ENCODE measurements at places on chromosomes 1 and 21.

DNA sequence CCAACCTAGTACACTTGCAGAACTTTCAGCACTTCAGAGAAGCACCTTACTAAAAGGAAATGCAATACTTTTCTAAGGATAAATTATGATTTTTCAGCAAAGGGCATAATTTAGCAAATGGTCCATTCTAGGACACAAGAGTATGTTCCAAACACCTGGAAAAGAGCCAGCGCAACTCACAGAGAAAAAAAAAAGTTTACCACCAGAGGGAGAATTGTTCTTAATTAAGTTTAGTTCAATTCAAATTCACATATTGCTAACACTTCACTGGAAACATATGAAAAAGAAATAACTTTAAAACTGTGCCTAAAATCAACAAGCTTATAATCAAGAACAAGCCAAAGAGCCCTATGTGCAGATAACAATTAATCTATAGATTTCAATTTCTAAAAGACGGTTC is 338.1 kb downstream of the SEC16B start:
- DNase-seq: no peak

- no peak for DNase-seq
These were observed 36.2 kb upstream of the LRRC8C start for GRCh38 chr1:89596698-89597097.

GRCh38 chr1:108962681-108963051 is 618 bp downstream of the CLCC1 start:
- no peak for DNase-seq

- no peak for DNase-seq
These were observed 31.1 kb downstream of the RUNX3 start for GRCh38 chr1:24898909-24899439.

DNA sequence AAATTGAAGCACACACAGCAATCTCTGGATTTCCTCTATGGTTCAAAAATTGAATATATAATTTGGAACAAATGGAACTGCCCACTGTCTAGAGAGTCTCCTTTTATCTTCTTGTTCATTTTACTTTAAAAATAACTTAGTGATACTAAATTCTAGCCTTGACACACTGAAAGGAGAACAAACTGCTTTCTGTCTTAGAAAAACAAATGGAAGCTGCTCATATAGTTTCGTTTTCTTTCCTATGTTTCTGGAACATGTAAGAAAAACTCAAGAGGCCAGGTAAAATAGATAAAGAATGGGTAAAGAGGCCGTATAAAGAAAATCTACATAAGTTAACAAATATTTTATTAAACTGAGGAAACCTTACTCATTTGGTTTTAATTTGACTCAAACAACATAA is 332.7 kb downstream of the NEGR1 start:
- DNase-seq: no peak

- no peak for DNase-seq
These were observed 14.1 kb downstream of the PIK3C2B start for GRCh38 chr1:204480515-204480914.

DNA sequence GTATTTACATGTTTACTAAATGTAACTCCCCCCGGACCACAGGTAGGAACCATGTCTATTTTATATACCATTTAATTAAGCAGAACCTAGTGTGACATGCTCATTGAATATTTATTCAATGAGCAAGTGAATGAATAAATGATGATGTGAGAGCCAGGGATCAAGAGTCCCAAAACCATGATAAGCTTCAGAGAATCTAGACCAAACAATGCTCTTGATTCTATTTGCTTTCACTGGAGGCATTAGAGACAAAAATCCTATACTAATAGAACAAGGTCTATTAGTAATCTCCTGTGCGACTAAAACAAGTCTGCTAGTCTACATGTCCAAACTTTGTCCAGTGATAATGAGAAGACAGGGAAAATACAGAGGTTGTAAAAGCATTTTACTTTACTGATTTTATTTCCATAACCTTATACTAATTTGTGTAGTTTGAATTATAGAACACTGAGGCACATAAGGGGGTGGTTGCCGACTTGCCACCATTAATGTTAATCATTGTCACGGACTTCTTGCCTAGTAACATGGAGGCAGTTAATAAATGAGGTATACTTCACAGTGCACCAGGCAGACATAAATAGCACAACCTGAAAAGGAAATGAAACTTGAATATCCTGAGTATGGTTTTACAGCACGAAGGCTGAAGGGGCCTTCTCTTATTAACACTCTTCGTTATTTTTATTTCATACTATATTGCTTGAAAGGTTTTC is 69.8 kb downstream of the TBX15 start:
- no peak for DNase-seq

DNA sequence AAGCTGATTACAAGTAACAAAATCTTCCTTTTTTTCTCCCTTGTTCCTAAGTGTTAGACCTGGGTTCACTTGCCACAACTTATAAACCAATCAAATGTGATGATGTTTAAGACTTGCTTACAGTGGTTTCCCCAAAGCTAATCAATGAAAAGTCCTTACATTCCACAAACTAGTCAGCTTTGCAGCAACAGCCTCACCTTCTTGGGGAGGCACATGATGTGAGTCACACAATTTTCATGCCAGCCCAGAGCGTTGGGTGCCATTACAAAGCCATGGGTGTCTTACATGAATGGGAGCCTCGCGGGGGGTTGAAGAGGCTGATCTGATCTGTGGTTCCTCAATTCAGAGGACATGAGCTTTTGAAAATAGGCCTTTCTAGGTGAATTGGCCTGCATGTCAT is 91.6 kb upstream of the UBE2U start:
- no peak for DNase-seq

GRCh38 chr1:156006666-156007376 is 13.9 kb downstream of the SSR2 start:
- no peak for DNase-seq

- no peak for DNase-seq
These were observed 11.7 kb upstream of the PLEKHO1 start for GRCh38 chr1:150138044-150138443.

GRCh38 chr1:85577419-85578320 is 2.9 kb upstream of the CCN1 start:
- DNase-seq: peak; percentile 82

- DNase-seq: no peak
These were observed 427.7 kb upstream of the RUNX1 start for GRCh38 chr21:35476621-35477395.

- no peak for DNase-seq
These were observed 43.1 kb upstream of the IGSF3 start for GRCh38 chr1:116710420-116711262.

DNA sequence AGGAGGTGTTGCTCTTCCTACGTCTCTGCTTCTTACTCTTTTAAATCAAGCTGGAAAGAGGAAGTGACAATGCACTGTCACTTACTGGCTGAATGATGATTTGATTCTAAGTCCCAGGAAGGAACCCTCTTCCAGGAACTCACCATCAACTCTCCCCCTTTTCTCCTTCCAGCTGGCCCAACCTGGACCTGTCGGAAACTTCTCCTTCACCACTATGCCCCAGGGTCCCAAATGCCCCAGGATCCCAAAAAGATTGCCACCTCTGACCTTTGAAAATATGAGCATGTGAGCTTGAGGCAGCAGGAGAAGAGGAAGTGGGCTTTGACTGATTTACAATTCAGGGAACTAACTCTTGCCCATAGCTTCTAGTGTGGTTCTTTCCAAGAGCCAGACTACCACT is 5.3 kb upstream of the ADAMTS5 start:
- no peak for DNase-seq

DNA sequence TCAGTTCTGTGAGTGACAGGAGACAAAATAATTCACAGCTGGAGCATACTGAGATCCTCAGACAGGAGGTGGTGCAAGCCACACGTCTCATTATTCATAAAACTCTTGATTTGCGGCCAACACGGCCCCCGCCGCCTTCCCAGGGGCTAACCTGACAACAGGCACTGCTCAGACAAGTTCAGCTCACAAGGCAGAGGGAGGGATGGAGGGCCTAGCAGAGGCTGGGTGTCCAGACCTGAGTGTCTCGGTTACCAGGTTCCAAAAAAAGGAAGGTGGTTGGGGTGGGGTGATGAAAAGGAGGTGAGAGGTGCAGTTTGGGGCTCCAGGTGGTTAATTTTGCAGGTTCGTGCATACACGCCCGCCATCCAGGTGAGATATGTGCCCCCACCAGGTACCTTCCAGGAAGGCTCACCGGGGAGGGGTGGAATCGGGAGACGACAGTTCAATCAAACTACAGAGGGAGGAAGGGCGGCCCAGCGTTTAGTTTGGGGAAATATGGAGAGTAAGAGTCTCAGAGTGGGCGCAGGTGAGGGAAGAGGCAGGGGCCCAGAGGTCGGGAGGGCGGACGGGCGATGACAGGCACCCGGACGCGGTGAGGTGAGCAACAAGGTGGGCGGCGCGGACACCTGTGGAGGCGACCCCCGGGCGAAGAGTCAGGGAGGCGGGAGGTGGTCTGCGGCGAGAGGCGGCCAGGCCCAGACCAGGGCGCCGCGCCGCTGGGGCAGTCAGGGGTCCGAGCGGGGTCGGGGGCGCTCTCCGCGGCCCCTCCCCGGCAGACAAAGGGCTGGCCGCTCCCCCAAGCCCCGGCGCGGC is 629 bp downstream of the CTNNBIP1 start:
- DNase-seq: no peak

DNA sequence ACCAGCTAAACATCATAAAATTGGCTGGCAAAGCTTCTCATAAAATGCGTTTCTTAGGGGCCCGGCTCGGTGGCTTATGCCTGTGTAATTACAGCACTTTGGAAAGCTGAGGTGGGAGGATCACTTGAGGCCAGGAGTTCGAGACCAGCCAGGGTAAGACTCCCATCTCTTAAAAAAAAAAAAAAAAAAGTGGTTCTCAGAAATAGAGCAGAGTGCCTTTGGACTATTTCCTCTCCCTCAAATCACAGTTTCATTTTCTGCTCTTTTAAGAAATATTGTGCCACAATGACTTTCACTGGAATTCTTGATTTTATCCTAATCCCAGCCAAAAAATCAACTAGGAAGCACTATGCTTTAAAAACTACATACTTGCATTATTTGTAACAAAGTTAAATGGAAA is 13.3 kb downstream of the HSF2BP start:
- DNase-seq: no peak

DNA sequence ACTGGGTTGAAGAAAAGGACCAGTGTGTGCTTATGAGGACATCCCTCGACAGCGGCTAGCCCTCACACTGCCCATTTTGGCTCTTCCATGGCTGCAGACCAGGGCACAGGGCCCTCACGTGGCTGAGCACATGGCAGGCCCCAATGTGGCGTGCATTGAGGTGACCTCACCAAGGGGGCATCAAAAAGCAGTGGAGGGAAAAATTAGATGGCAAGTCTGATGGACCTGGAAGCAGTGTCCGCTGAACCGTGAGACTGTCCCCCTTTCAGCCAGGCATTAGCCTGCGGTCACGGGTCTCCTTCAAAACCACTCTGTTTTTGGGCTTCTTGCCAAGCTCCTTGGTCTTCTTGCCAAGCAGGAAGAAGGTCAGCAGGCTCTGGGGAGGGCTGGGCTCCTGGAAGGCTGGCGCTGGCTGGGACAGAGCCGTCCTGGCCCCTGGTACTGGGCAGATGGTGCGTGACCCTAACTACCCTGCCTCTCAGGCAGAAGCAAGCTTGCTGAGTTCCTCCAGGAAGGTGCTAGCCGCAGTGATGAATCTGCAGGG is 30.8 kb downstream of the TRIM67 start:
- no peak for DNase-seq

DNA sequence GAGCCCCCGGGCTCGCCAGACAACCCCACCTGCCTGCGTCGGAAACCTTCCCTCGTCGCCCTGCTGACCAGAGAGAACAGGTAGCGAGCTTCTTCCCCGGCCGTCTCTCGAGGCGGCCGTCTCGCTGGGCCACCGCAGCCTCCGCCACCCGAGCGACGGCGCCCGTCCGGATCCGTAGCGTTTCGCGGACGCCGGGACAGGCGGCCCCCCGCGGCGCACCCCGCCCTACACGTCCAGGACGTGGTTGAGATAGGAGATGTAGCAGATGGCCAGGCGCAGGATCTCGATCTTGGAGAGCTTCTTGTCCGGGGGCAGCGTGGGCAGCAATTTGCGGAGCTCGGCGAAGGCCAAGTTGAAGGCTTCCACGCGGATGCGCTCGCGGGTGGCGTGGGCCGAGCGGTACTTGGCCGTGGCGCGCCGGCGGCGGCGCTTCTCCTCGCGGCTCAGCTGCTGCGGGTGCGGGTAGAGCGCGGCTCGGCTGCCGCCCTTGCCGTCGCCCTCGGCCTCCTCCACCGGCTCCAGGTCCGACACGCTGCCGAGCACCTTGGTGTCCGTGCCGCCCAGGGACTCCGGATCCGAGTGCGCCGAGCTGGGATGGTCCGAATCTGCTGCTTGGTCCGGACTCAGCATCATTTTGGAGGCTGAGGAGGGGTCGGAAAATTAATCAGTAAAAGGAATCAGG is 3.0 kb downstream of the NHLH2 start:
- no peak for DNase-seq

- no peak for DNase-seq
These were observed 36.3 kb downstream of the CLCA1 start for GRCh38 chr1:86504895-86505563.

DNA sequence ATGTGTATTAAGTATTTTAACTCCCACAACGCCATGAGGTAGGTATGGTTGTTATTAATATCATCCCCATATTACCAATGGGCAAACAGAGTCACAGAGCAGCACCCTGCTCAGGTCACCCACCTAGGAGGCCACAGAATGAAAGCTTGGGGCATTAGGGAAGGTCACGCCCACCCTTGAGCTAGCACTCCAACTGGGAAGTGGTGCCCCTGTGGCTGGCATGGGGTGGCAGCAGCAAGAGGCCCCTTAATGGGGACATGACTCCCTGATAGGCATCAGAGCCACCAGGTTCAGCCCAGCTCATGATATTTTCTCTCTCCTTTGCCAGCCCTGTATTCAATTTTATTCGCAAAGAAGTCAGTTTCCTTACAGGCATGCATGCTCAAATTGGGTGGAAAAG is 90.6 kb downstream of the DMRTB1 start:
- DNase-seq: no peak

DNA sequence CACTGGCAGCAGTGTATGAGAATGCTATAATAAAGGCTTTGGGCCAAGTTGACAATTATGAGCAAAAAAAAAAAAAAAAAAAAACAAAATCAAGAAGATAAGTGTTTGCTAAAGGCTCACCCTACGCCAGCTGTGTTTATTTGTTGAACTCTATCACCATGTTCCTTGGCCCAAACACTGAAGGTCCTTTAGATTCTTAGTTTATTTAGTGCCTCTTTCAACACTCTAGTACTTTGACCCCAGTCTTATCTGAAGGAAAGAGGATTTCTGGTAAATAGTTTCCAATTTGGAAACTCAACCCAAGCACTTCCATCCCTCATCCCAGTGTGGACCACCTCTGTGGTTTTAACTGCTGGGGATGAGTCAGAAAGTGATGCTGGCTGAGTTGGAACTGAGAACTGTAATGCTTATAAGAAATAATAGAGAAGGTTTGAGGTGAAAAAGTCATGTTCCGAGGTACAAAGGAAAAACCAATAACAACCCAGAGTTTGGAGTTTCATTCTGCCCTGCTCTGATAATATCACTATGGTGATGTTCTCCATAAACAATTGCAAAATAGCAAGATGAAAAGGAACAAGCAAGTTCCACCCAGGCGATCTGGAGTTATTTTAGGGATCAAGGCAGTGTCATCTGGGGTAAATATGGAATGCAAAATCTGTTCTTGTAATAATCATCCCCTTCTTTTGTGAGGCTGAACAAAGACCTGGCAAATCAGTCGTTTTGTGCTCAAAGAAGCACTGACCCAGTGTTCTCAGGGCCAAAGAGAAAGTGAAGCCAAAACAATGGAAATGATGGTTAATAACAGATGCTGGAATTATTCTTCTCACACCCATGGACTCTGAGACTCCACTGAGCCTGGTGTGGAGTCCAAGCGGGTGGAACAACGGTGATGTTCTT is 19.7 kb upstream of the CAPZB start:
- DNase-seq: no peak
